CD4-positive, alpha-beta T cell treated with Interleukin-10 for 1 hour (primary cell): ENCODE measurements at places on chromosomes 2 and 18.

DNA sequence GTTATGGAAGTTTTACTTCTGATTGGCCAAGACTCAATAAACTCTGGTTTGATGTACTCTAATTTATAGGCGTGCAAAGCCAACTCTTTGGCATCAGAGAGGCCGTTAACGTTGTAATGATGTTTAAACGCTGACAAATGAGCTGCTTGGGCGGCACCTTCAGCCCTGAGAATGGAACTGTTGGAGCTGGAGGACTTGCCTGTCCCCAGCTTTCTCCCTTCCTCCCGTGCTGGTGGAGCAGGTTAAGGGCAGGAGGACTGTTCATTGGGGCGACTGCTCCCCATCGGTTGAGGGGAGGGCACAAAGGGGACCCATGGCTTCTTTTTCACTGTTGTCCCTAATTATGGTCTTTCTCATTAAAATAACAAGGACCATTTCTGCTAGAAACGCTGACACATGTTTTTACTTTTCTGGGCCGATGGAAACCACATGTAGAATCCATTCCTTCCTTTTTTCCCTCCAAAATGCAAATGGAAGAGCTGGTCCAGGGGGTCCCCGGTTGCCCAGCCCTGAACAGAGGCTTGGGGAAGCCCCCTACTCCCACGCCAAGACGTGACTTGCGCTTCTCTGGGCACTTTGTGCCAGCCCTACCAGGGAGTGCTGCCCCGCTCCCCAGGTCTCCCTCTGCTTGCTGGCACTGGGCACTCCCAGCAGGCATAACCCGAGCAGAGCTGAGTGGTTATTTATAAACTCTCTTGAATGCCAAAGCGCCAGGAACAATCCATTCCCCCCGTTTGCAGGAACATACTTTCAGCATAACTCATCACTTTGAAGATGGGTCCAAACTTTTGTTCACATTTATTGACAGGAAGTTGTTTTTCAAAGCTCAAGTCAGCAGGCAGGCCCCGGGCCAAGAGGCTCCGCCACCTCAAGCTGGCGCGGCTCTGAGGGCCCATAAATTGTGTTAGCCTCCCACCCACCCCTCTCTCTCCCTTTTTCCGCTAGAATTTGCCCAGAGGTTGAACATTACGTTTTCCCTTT lies 170.1 kb downstream of the ASB1 start:
- no peak for DNase-seq

GRCh38 chr2:70779911-70780545 lies 10.4 kb downstream of the FIGLA start:
- DNase-seq, result no peak

DNA sequence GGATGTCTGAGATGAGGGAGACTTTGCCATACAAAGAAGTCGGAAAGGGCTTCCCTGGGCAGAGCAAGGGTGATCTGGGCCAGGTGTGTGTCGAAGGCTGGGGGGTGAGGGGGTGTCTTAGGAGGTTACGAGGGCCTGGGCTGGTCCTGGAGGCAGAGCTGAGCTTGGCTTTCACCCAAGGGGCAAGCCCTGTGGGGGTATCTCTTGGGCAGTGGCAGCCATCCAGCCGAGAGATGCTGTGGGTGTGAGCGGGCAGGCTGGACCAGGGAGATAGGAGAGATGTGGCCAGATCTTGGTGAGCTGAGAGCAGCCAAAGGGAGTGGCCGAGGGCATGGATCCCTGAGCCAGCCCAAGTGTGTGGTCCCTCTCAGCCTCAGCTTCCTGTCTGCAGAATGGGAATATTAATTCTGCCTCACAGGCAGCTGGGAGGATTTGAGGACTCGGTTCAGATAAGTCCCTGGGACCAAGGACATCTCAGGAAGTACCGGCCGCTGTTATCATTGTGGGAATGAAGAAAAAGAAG lies 33.0 kb downstream of the MAL start:
- no peak for DNase-seq

- no peak for DNase-seq
Observed at GRCh38 chr2:200172944-200173581, 133.4 kb upstream of the SPATS2L start.

DNA sequence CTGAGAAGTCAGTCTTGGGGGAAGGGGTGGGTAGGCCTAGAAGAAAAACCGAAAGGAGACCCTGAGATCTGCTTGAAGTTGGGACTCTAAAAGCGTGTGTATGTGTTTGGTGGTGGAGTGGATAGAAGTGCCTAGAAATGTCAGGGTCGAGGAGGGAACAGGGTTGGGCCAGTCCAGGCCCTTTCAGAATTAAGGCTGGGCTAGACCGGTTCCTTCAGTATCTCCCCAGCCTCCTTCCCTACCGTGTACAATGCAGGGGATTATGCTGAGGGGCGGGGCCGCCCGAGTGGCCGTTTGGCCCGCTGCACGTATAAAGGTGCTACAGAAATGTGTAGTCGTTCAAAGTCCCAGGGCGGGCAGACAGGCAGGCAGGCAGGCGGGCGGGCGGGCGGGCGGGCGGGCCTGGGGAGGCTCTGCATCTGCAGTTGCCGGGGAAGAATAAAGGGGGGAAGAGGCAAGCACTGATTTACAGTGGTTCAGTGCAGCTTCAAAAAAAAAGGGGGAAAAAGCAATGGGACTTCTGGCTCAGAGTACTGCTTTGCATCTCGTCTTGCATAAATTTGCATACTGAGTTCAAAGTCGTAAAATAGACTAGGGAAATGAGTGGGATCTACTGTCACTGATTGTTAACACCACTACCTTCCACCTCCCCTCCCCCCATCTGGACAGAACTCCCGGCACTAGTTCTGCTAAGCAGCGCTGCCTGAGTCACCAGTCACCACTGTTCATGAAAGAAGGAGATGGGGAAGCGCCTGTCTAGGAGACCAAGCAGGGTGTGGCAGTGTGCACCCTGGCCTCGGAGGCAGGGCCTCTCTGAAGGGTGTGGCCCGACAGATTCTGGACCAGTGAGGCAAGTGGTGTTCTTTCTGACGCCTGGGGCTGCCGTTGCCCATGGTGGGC lies 3.6 kb downstream of the IGFBP2 start:
- DNase-seq, result no peak

GRCh38 chr2:7572450-7572849 lies 655.2 kb downstream of the RNF144A start:
- no peak for DNase-seq

GRCh38 chr18:468955-469790 lies 31.3 kb downstream of the COLEC12 start:
- no peak for DNase-seq

DNA sequence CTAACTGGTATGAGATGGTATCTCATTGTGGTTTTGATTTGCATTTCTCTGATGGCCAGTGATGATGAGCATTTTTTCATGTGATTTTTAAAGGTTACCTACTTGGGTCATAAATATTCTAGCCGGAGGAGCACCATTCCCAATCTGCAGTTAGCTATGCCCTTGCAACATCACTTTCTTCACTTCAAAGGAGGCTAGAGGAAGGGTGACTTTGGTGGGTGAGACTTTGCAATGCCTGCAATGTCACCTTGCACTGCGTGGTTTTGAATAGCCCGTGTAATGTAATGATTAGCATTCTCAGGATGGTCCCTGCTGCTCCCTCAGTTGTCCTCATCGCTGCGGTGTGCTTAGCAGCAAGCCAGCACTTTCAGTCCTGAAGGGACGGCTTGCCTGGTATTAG lies 56.1 kb upstream of the CHRNA1 start:
- DNase-seq, result no peak

DNA sequence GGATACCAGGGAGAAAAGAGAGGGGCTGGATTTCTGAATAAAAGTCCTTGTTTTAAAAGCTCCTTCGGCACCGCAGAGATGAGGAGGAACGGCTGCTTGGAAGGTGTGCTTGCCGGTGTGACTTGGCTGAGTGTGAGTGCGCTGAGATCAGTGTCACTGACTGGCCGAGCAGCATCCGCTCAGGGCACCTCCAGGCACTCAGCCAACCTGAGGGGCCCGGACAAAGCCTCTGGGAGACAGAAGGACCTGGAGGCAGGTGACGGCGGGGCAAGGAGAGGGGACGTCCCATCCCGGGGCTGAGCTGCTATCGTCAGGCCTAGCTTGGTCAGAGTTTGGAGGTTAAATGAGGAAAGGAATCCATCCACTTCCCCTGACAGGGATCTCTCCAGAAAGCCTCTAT lies 16.8 kb upstream of the ALLC start:
- DNase-seq, result no peak

DNA sequence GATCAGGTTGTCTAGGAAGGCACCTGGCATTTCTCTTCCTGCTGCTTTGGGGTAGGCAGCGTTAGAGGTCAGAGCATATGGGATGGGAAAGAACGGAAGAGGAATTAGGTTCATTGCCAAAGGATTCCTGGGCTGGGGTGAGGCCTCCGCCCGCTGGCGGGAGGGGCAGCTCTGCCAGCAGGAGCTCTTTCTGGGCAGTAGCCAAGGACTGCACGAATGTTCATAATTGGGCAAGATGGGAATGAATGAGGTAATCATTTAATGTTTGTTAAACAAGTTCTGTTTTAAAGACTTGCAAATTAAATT lies 253.9 kb downstream of the AGAP1 start:
- DNase-seq, result no peak
